Activated CD4-positive, alpha-beta T cell treated with anti-CD3 and anti-CD28 coated beads, Interleukin-2, amount 10 ng/mL, durations not matched to agents 7 days and 5 days (primary cell): ENCODE measurements at places on chromosomes 1 and 21. TPM values are rescaled to one million over a fixed set of nuclear protein-coding genes. Genes with fewer than 3 reads are reported as not detected.

GRCh38 chr1:215375381-215375780, 191.7 kb upstream of the KCTD3 start:
- no peak for DNase-seq

GRCh38 chr21:17429936-17430335, 82.9 kb upstream of the CXADR start:
- DNase-seq, result no peak

GRCh38 chr1:103788377-103788776, 38.7 kb downstream of the AMY1C start:
- DNase-seq, result no peak

DNA sequence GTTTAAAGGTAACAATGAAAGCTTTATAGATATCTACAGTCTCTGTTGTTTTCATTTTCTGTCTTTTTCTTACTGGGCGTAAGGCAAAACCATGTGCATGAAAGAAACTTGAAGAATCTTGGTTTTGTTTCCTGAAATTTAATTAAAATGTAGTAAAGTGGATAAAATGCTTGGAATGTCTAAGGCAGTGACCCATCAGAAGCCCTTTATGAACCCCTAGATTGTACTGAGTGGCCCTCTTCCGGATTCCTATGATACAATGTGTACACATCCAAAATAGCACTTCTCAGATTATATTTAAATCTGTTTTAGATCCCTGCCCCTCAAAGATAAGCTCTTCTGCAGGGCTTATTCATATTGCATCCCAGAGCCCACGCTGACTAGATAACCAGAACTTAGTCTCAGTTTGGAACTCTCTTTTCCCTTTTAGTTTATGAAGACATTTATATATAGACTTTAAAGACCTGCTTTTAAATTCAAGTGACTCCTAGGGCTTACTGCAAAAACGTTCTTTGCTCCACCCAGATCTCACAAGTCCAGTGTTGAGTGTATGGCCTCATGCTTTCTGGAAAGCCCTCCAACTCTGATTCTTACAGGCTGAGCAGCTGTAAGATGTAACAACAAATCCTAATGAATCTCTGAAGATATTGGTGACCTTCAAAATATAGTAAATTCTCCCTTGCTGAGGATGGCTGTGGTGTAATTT, 142.9 kb downstream of the LRRC7 start:
- no peak for DNase-seq

DNA sequence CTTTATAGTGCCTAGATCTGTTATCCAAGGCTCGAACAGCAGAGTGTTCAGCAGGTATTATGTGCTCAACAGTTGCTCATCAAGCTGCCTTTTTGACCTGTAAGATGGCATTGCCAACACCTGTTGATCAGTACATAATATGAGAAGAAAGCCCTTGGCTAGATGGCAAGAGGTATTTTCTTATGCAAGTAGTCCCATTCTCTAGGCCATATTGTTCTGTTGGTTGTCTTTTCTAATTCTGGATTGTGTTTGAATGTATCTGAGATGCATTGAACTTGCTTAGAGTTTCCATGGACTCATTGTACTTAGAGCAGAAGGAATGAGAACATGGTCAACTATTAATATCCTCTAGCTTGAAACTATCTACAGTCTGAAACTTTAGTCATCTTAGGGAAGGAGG, 57.4 kb downstream of the LRRC8D start:
- DNase-seq, result no peak

The WLS gene
- total RNA-seq, result not detected

DNA sequence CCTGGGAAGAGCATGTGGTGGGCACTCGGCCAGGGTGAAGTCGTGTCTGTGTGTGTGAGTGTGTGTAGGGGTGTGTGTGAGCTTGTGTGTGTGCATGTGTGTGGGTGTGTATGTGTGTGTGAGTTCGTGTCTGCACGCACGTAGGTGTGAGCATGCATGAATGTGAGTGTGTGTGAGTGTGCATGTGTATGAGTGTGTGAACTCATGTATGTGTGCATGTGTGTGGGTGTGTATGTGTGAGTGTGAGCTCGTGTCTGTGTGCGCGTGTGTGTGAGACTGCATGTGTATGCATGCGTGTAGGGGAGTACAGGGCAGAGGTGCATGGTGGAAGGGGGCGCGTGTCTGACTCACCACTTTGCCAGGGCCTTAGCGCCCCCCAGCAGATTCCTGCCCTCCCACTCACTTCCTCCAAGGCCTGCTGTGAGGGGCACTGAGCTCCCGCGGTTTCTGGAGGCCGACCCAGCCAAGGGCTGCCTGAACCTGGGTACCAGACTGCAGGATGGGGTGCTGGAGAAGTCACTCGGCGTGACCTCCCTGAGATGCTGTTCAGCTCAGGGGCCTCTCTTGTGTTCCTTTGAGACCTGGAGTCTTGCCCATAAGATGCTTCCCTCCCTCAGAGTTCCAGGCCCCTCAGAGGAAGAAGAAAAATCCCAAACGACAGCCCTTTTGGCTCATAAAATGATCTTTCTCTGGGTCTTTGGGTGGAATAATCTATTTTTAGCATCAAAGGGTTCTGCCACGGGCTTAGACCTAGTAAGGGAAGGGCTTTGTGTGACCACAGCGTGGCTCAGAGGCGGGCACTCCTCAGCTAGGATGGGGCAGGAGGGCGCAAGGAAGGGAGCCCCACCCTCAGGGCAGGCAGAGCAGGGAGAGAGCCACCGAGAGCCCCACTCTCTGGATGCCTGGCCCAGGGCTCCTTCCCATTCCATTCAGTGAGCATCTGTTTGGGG, 41.1 kb upstream of the RUNX3 start:
- peak; percentile 43 for DNase-seq

The C1orf53 gene
- 2.0 TPM for total RNA-seq

DNA sequence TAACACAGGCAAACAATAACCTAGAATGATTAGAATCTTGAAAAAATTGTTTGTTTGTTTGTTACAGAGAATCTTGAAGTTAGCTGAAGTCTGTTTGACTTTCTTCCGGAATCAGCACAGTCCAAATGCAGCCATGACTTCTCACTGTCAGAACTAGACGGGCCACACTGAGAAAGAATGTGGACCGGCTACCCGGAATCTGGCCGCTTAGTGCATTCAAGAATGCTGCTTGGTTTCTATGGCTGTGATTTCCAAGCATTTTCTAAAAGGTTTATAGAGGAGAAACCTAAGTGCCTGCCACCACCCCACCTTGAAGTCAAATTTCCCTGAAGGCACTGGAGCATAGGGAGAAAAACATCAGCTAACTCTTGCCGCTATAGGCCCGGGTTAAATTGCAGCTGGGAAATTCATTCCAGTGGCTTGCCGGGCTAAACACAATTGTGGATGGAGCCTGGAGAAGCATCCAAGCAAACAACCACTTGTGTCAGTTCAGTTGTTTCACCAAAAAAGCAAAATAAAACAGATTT, 231.1 kb downstream of the DISC1 start:
- no peak for DNase-seq

The S100A9 gene
- total RNA-seq, result not detected

The MYOM3 gene
- total RNA-seq, result not detected

DNA sequence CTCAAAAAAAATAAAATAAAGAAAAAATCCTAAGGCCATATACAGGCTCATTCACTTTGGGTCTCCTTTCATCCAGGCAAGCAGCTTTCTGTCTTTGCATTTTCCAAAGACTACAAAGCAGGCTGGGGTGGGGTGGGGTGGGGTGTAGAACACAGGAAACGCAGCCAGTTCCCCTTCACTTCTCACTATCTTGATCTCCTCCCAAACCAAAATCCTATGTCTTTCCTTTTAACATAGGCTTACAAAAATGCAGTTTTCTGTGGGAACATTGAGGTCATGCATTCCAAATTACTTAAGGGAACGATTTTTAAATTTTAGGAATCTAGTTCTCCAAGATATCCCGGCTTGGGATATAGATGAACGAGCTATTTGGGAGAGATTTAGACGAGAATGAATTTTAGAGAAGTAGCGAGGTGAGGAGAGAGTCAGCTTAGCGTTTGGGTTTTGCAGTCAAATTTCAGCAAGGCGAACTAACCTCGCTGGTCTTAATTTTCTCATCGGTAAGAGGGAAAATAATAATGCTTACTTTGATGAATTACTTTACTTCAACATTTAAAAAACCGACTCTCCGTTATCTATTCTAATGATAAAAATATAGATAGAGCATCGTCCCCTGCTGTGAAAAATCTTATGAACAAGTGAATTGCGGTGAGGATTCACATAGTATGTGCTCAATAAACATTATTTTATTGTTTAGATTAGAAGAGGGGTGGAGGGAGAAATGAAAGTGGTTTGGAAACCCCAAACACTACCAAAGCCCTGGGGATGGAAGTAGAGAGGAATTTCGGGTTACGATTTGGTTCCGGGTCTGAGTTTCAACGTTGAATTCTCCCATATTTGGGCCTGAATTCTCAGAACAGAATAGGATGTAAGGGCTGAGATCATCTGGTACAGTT, 735 bp upstream of the STX12 start:
- DNase-seq, result no peak

The OR2T2 gene
- not detected for total RNA-seq

- no peak for DNase-seq
Measured at GRCh38 chr1:89629146-89629545, 3.8 kb upstream of the LRRC8C start.

GRCh38 chr1:30612536-30613065, 110.8 kb downstream of the MATN1 start:
- no peak for DNase-seq

- DNase-seq, result no peak
Measured at GRCh38 chr1:167333124-167333523, 112.4 kb downstream of the POU2F1 start.

The UQCRH gene
- total RNA-seq, result 273 TPM

DNA sequence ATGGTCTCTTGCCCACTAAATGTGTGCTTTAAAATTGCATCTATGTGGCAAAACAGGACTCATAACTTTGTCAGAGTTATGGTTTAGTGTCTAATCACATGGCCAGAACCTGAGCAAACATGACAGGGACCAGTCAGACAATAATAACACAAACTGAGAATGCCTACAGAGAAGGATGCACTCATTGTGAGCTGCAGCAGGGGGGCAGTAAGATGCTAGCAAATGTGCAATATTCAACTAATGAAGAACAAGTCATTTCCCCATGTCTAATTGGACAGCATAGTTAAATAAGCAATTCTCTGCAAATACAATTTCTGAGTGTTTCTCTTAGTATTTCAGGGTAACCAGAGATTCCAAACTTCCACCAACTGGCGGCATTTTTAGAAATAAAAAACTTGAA, 30.8 kb downstream of the SPAG17 start:
- DNase-seq, result no peak
